ENCODE measurements at places on chromosomes 2 and 18. TPM values are rescaled to one million over a fixed set of nuclear protein-coding genes. Genes with fewer than 3 reads are reported as not detected.

DNA sequence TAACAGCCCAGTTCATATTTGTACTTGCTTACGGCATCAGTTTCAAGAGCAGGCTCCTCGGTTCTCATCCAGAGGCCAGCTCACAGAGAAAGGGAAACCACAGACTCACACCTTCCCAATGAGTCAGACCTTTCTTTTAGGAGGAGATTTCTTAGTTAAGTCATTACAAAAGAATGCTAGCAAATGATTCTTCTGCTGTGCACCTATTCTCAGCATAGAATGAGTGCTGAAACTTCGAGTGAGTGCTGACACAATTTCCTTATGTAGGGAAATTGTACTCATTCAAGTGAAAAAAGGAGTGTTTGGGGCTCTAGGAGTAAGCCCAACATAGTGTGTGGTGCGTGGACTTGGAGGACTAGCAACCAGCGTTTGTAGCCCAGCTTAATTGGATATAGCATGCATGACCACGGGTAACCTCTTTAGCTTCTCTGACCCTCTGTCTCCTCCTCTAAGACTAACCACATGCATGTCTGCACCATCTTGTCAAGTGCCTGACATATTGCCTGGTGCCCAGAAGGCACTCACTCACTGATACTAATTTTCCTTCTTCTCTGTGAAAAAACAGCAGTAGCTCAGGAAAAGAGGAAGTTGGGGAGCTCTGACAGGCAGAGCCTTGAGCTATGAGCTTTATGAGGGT is 87.0 kb downstream of the ALPK2 start:
- no peak for DNase-seq

DNA sequence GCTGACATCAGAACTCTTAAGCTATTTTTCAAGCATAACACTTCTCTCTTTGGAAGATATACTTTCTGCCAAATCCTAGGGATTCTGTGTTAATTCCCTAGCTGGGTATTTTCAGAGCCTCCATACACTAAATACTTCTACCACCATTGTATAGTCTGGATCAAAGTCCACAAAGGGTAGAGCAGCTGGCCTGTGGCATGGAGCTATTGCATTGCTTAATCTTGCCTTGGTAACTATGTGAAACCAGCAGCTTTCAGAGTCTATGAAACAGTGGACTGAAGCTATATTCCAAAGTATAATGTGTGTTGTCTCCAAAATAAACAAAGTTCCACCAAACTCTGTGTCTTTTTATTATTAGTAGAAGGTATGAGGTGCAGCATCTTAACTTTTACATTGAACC is 296.9 kb upstream of the CDH19 start:
- DNase-seq, result no peak

- DNase-seq, result no peak
Observed at GRCh38 chr18:36711014-36711725, 117.6 kb downstream of the TPGS2 start.

DNA sequence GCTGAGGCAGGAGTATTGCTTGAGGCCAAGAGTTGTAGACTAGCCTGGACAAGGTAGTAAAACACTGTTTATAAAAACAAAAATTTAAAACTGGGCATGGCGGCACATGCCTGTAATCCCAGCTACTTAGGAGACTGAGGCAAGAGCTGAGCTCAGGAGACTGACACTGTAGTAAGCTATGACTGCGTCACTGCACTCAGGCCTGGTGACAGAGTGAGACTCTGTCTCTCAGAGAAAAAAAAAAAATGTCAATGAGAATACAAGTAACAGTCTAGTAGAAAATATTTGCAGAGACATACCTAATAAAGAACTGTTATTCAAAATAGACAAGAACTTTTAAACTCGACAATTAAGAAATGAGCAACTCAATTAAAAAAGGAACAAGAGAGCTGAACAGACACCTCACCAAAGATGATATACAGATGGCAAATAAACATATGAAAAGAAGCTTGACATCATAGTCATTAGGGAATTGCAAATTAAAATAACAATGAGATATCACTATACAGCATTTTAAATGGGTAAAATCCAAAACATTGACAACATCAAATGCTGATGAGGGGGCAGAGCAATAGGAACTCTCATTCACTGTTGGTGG is 624.3 kb upstream of the ZEB2 start:
- DNase-seq, result no peak

DNA sequence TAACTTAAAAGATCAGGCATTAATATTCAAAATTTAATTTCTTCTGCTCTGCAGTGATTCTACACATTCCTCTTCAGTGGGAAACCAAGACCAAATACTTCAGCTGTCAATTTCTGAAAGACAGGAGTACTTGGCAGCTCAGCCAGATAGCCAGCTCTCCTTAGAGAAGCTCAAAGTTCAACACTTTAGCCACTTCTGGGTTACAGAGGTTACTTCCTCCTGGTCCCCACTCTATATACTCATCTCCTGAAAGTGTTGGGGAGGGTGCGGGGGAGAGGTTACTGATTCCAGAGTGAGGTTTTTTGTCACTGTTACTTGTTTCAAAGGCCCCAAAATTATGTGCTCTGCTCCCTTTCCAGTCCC is 4.1 kb downstream of the CYTIP start:
- no peak for DNase-seq

DNA sequence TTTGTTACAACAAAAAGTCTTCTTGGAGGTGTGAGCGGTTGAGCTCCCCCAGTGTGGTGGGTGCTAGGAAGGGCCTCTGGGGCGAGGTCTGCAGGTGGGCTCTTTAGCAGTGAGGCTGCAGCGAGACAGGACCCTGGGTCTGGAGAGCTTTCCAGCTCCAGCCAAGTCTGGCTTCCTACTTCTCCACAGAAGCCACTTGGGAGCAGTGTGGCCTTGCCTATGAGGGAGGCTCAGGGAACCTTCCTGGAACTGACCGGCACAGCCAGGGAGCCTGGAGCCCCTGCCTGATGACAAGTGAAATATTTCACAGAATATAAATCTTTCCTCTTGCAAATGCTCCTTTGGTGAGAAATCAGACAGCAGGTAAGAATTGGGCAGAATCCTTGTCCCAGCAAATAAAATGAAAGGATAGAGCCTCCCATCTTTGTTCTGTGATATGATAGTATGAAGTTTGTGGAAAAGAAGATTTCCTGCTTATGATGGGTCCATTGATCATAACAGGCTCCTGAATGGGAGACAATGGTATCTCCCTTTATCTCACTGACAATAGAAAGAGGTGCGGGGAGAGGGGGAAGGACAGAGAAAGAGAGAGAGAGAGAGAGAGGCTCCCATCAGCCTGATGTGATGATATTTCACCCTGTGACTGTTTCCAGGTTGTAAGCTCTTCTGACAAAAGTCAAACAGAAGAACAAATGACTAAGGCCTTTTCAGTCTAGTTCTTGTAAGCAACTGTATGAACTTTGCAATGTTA is 289.8 kb upstream of the SPRED2 start:
- DNase-seq, result peak; percentile 68

DNA sequence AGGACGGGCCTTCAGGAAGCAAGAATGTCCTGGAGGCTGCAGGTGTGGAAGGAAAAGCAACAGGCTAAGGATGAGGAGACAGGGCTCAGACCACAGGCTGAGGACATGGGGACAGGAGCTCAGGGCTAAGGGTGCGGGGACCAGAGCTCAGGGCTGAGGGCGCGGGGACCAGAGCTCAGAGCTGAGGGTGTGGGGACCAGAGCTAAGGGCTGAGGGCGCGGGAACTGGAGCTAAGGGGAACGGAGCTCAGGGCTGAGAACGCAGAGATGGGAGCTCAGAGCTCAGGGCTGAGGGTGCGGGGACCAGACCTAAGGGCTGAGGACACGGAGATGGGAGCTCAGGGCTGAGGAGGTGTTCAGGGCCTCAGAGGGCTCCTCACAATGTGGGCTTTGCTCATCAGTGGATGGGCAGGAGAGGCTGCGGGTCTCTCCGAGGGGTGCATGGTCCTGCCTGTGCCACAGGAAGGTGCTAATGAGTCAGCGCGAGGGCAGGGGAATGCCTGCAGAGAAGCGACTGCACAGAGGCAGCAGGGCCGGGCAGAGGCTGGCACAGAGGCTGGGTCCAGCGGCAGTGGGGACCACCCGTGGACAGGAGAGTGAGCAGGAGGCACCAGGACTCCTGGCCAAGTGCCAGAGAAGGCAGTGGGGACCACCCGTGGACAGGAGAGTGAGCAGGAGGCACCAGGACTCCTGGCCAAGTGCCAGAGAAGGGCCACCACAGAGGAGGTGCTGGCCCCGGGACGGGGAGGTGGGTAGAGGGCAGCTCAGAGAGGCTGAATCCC is 271.7 kb downstream of the TWIST2 start:
- DNase-seq, result no peak

MBD2 gene
- 45.1 TPM for total RNA-seq

ADRA2B gene
- 6.9 TPM for total RNA-seq

NR4A2 gene
- 1.6 TPM for total RNA-seq

Measured in Right ventricle myocardium inferior (tissue), 1 donor.